ENCODE measurements at places on chromosomes 11 and 22.
A peak's percentile ranks its signal among the peaks of the same experiment; 100 is the strongest.

DNA sequence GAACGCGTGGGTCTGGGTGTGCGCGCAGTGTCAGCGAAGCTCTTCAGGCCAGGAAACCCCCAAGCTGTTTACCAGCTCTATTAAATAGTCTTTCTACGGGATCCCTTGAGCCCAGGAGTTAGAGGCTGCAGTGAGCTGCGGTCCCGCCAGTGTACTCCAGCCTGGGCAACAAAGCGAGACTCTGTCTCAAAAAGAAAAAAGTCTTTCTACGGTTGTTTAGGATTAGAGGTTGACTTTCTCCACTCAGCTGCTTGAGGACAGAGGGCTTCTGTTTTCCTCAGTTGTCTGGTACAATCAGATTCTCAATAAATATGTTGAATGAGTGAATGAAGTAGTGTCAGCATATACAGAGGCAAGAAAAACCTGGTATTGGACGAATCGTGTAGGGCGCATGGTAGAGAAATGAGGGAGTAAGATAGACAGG, 619 bp downstream of the SART1 start:
- peak; percentile 18 for DNase-seq

GRCh38 chr11:93743291-93743690, 1.8 kb downstream of the C11orf54 start:
- DNase-seq = no peak

- DNase-seq = no peak
Measured at GRCh38 chr11:130144141-130144540, 15.4 kb upstream of the ST14 start.

DNA sequence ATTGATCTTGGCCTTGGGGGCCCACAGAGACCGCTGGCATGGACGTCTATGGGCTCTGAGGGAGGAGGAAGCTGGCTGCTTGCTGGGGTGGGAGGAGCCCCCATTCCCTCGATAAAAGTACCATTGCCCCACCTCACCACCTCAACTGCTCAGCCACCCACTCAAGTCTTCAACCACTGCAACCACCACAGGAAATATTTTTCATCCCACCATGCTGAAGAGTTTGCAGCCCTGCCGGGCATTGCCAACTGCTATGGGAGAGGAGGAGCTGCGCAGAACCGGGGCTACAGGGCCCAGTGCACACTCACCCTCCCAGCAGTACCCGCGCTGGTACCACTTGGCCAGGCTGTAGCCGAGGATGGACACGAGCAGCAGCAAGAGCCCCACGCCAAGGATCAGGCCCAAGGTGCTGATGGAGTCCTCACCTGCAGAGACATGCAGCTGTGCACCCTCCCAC, 29.2 kb downstream of the IL10RA start:
- DNase-seq = no peak
